ENCODE measurements at places on chromosomes 5 and 9.
A peak's percentile ranks its signal among the peaks of the same experiment; 100 is the strongest.

DNA sequence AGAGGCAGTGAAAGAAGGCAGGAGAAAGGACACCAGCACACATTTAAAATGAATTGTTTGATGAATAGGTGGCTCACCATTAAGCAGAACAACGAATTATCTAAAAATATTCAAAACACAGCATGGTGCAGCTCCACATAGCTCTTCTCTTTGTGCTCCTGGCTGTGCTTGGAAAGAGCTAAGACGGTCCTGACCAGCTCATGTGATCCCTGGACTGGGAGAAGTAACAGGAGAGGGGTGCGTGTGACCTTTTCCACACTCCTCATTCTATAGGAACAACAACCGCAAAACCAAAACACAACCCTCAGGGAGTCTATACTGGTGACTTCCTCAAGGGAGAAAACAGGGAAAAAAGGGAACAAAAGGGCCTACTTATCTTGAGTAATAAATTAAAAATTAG, 140.5 kb downstream of the DIRAS2 start:
- DNase-seq, result no peak

- DNase-seq, result no peak
Measured at GRCh38 chr5:15373151-15373550, 126.8 kb upstream of the FBXL7 start.

- DNase-seq, result no peak
Measured at GRCh38 chr5:122180863-122181548, 51.7 kb downstream of the ZNF474 start.

DNA sequence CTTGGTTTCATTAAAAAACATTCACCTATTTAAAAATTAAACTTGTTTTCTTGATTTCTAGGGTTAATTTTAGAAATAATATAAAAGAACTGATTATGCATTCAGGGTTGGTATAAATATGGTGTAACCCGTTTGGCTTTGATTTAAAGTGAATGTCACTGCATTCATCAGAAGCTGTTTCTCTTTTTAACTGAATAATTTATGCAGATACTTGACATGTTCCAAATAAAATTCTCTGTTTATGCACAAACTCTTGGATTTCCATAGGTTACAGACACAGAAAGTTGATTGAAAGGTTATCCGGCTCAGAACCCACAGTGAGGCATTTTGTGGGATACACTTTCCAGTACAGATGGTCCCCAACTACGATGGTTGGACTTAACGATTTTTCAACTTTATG, 161.3 kb downstream of the HACD4 start:
- no peak for DNase-seq

GRCh38 chr5:57034201-57034916, 82.4 kb upstream of the MIER3 start:
- DNase-seq, result peak; percentile 4

DNA sequence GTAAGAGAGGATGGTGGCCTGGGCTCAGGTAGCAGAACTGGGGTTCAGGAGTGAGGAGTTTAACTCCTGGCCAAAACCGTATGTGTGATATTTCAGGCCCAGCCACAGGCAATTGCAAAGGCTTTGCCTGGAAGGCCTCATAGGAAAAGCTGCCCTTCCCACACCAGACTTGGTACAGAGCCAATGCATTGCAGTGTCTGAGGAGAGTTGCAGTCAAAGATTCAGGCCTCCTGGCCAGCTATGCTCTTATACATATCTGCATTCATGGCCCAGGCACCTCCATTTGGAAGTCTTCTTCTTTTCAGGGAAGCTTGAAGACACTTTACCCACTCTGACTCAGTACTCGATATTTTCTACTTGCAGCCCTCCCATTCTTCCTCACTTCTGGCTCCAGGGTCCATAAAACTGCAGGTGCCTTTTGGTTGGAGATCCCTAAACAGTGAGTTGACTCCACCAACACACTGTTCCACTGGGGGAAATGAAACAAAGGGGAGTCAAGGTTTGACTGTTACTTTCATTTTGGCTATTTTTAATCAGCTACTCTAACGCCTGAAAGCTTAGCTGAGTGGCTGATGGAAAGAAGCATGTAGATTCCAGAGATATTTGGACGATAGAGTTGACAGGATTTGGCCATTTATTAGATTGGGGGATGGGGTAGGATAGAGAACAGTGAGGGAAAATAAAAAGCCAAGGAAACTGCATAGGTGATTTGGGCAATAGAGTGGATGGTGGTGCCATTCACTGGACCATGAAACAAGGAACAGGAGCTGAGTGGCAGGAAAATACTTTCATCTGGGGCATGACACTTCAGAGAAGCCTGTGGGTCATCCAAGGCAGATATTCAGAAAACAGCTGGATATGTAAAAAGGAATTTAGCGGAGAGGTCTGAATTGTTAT, 30.6 kb upstream of the IL33 start:
- no peak for DNase-seq

DNA sequence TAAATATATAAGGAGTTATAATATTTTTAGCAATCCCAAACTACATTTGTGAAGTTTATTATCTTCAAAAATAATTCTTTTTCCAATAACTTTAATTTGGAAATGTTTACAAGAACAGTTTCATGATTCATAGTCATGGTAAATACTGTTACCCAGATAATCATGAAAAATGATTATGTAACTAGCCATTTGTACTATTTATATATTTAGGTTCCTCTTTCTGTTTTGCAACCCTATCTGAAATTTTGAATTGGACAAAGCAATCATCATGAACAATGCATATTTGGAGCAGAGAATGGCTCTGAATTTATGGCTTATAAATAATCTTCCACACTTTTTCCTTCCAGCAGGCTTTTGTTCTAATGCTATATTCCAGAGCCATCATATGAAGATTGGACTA, 499.7 kb downstream of the SLCO4C1 start:
- no peak for DNase-seq
